ENCODE measurements at places on chromosomes 4 and X.
A peak's percentile ranks its signal among the peaks of the same experiment; 100 is the strongest.

- DNase-seq, result no peak
Observed at GRCh38 chr4:110487873-110488272, 11.9 kb downstream of the ENPEP start.

DNA sequence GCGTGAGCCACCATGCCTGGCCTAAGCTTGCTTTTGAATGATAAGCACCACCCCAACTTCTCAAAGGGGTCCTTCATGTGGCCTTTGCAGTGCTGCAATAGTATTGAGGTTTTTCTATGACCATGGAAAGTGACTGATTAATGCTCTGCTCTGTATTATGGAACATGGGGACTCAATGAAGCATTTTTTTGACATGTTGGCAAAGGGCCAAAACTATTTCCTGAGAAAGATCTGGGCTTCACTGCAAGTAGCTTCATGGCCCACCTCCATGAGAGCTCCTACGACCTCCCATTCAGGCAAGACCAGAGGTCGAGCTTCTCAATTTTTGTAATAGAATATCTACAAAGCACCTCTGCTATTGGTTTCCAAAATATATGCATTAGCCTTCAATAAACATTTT is 16.7 kb upstream of the SEPTIN6 start:
- no peak for DNase-seq

DNA sequence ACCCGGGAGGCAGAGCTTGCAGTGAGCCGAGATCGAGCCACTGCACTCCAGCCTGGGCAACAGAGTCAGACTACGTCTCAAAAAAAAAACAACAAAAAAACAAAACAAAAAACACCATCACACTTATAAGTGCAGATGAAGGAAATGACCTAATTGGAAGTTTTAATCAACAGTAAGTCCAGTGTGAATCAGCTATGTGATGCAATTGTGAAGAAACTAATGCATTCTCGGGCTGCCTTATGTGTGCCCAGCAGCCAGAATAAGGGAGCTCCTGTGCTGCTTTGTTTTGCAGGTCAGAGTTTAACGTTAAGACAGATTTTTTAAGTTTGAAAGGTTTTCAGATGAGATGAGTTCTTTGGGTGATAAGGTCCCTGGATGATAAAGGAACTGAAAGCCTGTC is 10.8 kb downstream of the DAPP1 start:
- DNase-seq, result no peak

DNA sequence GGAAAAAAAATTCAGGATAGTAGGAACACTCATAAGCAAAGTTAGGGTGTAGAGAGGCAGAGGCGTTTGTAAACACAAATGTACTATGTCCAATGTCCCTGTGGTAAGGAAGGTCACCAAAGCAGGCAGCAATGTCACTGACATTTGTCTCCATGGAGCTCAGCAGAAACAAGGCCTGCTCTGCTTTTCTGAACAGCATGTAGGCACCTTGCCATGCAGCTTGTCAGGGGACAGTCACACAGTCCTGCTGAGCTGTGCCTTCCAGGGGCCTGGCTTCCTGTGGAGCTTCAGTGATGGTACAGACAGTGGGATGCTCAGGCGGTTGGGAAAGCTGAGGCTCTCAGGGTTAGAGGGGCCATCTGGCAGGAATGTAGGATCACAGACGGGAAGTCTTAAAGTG is 74.5 kb upstream of the HS3ST1 start:
- no peak for DNase-seq

DNA sequence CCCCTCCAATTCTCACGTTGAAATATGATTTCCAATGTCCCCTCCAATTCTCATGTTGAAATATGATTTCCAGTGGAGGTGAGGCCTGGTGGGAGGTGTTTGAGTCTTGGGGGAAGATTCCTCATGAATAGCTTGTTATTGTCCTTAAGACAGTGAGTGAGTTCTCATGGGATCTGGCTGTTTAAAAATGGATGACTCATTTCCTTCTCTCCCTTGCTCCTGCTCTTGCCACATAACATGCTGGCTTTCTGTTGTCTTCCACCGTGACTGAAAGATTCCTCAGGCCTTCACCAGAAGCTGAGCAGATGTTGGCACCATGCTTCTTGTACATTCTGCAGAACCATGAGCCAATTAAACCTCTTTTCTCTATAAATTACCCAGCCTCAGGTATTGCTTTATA is 346.8 kb upstream of the TECRL start:
- DNase-seq, result no peak

GRCh38 chrX:51860679-51861078 is 32.7 kb upstream of the MAGED1 start:
- DNase-seq, result no peak

DNA sequence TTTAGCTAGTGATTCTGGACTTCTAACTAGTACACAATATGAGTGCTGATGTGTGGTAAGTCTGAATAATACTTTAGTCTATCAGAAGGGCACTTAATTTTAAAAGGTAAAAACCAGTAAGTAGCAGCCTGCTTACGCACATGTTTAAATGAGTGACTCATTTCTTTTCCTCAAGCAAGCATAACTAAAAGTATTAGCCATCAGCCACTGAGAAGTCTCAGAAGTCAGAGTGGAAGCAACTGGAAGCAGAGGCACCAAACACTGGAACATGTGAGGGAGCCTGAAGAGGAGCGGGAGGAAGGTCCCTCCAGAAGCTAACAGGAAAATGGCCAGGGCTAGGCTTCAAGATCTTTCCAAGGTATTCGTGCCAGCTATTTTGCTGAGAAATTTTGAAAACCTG is 257.7 kb downstream of the RAPGEF2 start:
- DNase-seq, result no peak

DNA sequence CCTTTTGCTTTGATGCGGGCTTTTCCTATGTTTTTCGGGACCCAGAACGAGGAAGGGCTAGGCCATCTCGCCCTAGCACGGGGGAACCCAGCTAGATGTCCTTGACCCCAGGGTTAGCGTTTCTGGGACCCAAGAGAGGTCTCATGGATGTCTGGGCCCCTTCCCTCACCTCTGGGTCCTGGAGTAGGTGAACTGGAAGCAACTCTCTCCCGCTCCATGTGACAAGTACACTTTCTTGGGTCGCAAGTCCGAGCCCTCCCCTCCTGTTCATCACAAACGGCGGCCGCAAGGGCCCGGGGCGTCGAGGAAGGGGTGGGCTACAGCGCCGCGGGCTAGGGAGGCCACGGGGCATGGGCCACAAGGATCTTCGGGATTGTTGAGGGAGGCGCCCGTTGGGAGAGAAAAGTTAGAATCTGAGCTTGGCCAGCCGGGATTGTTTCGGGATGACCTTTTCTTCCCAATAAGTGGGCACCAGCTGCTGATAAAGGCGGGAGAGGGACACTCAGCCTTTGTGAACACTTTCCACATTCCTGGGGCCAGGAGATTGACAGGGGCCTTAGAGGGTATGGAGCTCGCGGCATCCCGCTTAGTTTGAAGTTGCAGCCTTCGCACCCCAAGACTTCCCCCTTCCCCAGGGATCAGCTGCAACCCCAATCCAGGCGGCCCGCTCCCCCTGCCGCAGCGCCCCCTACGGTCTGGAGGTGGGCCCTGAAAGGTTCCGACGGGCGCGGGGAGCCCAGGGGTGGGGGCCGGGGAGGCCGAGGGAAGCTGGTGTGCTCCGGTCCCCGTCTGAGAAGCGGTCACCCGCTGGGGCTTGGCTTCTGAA is 136.9 kb upstream of the ZIC3 start:
- DNase-seq, result no peak

GRCh38 chrX:281166-281999 is at the start of gene PLCXD1:
PLCXD1 (plus strand) TSS chrX:281381; CDS start chrX:284188, 2,807 bp downstream.
- no peak for DNase-seq

- DNase-seq, result no peak
Observed at GRCh38 chr4:145298885-145299284, 118.5 kb upstream of the OTUD4 start.

DNA sequence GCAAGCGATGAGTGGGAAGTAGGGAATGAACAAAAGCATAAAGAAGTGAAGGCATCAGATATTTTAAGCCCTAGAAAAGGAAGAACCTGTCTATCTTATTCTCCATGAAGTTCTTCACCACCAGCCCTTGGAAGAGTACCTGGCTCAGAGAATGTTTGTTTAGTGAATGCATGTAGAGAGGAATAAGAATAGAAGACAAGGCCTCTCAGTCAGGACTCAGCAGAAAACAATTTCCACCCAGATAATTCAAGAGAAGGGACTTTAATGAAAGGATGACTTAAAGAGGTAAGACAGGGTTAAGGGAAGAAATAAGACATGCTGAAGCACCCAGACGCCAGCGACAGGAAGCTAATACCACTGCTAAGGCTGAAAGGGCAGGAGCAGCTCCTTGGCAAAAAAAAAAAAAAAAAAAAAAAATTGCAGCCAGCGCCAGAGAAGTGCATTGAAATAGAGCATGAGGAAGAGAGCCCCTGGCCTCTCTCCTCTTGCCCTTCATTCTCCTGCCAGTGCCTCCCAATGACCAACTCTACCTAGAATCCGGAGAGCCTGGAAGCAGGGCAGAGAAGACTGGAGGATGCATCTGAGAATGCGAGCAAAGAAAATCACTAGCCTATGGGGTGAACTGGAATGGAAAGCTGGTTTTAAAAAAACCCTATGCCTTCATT is 47.2 kb upstream of the RASGEF1B start:
- no peak for DNase-seq

GRCh38 chr4:76197031-76197743 is 16.4 kb downstream of the SCARB2 start:
- DNase-seq, result no peak

- DNase-seq, result no peak
Observed at GRCh38 chr4:62226082-62226481, 1026.0 kb downstream of the ADGRL3 start.

DNA sequence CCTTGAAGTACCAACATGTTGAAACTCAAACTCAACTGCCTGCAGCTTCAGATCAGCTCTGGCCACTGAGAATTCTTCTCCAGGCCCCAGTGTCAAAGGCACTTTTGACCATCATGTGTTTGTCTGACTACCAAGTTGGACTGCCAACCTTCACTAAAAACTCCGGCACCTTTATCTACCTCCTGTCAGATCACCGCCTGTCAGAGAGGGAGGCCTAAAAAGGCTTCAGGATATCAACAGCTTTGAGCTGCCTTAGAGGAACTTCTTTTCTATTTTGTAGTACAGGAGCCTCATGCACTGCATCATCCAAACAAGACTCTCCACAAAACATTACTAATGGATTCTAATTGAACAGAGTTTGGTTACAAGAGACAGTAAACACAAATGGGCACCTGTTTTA is 2.8 kb downstream of the ACSL1 start:
- no peak for DNase-seq

GRCh38 chrX:30666094-30666493 is 12.9 kb downstream of the GK start:
- no peak for DNase-seq

DNA sequence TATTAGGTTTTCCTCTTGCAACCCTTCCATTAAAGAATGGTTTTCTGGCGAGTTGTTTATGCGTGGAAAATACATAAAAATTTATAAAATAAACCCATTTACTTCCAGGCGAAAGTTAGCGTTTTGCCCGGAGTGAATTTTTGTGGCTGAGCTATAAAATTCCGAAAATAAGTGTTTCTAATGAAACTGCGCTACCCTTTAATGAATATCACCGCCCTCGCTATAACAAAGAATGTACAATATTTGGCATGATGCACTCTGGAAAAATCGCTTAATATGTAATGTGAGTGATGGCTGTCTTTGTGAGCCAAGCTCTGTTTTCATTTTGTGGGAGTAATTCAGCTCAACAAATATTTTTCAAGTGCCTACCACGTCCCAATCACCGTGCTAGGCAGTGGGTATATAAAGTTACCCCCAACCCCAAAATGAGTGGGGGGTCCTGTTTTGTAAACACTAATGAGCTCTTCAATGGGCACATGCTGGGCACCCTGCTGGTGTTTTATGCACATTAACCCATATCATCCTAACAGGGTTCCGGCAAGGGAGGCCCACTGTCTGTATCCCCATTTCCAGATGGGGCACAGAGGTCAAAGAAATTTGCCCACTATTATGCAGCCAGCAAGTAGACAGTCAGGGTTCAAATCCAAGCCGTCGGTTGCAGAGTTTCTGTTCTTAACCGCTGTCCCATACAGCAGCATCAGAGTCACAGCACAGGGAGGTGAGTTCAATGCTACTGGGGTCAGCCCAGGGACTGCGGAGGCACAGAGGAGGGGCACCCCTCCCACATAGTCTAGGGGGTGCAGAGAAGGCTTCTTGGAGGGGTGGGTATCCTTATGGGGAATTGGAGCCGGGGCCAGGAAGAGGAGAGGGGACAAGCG is 65.7 kb upstream of the STX18 start:
- DNase-seq, result no peak

- DNase-seq, result no peak
Observed at GRCh38 chr4:19309378-19309777, 942.3 kb upstream of the SLIT2 start.

DNA sequence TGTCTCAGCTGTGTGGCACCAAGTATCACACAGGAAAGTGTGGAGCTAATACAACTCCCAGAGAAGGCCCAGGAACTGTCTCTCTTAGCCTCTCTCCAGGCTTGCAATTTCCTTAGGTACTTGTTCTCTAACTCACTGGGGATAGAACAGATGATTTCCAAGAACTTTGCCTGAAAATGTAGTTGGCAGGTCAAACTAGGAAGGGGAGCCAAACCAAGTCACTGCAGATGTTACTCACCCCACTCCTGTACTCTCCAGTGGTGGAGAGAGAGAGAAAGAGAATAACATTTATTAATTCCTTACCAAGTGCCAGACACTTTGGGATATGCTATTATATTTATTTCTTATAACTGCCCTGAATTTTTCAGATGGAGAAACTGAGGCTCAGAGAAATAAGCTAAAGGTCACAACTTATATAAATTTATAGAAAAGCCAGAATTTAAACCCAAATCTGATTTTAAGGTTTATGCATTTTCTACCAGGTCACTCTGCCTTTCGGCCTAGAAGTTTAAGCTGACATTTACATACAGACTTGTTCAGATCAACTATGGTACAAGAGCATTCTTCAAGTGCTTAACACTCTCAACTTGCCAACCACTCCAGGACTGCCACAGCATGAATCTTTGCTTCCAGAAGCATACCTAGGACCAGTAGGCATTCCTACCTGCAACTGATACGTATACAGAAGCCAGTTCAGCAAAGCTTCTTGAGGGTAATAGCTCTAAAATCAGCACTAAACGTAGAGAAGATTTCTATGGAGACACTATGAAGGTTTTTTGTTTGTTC is 248.6 kb upstream of the ETNPPL start:
- DNase-seq, result no peak

DNA sequence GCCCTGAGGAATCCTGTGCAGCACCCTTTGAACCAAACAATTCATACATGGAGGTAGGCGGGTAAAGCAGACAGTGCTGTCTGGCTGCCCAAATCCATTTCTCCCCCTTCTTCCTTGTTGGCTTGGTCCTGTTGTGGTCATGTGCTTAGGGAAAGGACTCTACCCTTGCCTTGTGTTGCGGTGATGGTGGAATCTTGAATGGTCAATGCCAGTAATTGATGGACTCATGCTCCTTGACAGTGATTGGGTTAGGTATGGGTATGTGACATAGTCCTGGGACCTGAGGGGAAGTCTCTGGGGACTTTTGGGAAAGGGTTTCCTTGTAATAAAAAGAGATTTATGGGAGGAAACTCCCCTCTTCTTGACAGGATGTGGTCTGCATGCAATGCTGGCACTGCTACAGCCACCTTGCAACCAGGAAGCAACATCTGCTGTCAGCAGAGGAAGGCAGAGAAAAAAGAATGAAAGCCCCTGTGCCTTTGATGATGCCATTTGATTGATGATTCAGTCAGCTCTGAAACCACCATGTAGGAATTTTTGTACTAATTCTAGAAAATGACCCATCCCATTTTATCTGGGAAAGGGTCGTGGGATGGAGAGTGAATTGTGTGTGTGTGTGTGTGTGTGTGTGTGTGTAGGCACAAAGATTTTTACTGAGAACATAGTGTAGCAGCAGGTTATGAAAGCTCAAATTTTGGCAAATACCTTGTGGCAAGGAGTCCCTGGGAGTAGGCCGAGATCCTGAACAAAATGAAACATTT is 30.0 kb upstream of the HUWE1 start:
- DNase-seq, result peak; percentile 46

GRCh38 chr4:38925492-38926413 is 58.1 kb downstream of the FAM114A1 start:
- no peak for DNase-seq
